ENCODE measurements at places on chromosomes 13 and 19.
A peak's percentile ranks its signal among the peaks of the same experiment; 100 is the strongest.

- peak; percentile 82 for DNase-seq
- H3K4me3 ChIP-seq, result peak within 1 kb of the TSS; percentile 72
- no peaks in the 10 kb centered on the region for H3K27me3 ChIP-seq
Observed at GRCh38 chr13:30307194-30307970, at the start of gene KATNAL1. TSS of gene KATNAL1 (minus strand) at chr13:30307551. CDS start at chr13:30283777, 23,774 bp downstream.

DNA sequence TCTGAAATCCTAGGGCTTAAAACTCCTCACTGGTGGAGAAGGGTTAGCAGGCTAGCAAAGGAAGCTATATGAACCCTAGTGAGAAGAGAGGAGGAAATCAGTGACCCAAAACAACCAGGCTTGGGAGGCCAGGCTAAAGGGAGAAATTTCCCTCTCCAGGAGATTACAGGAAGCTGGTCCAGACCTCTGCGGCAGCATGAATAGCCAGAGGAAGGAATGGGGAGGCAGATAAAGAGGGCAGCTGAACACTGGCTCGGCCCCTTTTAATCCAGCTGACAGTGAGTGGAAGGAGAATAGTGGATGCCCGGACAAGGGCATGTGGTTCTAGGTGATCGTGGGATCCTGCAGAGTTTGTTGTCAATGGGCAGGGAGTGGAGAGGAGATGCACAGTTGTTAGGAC lies 130.6 kb downstream of the COG6 start:
- H3K4me3 ChIP-seq, result no peak overlapping the region
- no peaks in the 10 kb centered on the region for H3K27me3 ChIP-seq
- H3K27ac ChIP-seq, result peak overlapping the region; percentile 8
- peak; percentile 24 for DNase-seq
- no peaks in the 10 kb centered on the region for H3K36me3 ChIP-seq

GRCh38 chr13:110201114-110201513 lies 105.8 kb downstream of the COL4A1 start:
- no peaks in the 10 kb centered on the region for H3K27me3 ChIP-seq
- peaks cover 13% of the 10 kb centered on the region for H3K36me3 ChIP-seq
- H3K4me1 ChIP-seq, result no peaks in the 10 kb centered on the region
- no peak for DNase-seq
- H3K27ac ChIP-seq, result no peak overlapping the region

DNA sequence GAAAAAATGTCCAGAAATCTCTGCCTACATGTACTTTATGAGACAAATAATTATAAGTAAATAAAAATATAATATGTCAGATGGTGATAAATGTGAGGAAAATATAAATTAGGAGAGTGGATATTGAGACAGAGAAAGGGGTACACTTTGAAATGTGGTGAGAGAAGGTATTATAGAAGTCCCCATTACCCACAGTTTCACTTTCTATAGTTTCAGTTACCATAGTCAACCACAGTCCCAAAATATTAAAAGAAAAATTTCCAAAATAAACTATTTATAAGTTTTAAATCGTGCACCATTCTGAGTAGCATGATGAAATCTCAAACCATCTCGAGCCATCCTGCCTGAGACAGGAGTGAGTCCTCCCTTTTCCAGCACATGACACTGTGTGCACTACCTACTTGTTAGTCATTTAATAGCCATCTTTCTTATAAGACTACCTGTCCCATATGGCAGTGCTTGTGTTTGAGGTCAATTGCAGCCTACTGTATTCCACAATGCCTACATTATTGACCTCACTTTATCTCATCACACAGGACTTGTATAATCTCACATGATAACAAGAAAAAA lies 653.7 kb downstream of the DACH1 start:
- no peaks in the 10 kb centered on the region for H3K36me3 ChIP-seq
- H3K4me1 ChIP-seq, result no peaks in the 10 kb centered on the region
- H3K4me3 ChIP-seq, result no peak overlapping the region
- DNase-seq, result no peak
- H3K27ac ChIP-seq, result no peak overlapping the region

GRCh38 chr19:782185-782877 lies 14.9 kb upstream of the PTBP1 start:
- peak overlapping the region; percentile 85 for H3K27ac ChIP-seq
- H3K36me3 ChIP-seq, result no peaks in the 10 kb centered on the region
- no peak overlapping the region for H3K4me3 ChIP-seq
- DNase-seq, result peak; percentile 57
- no peaks in the 10 kb centered on the region for H3K27me3 ChIP-seq

DNA sequence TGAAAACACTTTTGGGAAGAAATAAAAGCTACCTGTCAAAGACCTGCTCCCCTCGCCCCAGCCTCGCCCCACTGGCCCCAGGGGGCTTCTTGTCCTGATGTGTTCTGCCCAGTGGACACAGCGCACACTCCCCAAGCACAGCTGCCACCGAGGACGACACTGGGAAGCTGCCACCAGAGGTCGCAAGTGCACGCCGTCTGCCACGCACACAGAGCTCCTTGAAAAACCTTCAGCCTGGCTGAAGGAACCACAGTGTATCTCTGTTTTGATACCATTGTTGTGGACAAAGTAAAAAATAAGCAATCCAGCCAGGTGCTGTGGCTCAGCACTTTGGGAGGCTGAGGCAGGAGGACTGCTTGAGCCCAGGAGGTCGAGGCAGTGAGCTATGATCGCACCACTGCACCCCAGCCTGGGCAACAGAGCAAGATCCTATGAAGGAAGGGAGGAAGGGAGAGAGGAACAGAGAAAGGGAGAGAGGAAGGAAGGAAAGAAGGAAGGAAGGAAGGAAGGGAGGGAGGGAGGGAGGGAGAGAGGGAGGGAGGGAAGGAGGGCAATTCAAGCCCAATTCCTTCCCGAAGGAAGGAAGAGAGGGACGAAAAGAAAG lies 57.3 kb downstream of the CEBPG start:
- no peaks in the 10 kb centered on the region for H3K27me3 ChIP-seq
- peaks cover 4% of the 10 kb centered on the region for H3K4me1 ChIP-seq
- DNase-seq, result peak; percentile 59
- no peaks in the 10 kb centered on the region for H3K36me3 ChIP-seq
- no peak overlapping the region for H3K27ac ChIP-seq
- H3K4me3 ChIP-seq, result no peak overlapping the region

DNA sequence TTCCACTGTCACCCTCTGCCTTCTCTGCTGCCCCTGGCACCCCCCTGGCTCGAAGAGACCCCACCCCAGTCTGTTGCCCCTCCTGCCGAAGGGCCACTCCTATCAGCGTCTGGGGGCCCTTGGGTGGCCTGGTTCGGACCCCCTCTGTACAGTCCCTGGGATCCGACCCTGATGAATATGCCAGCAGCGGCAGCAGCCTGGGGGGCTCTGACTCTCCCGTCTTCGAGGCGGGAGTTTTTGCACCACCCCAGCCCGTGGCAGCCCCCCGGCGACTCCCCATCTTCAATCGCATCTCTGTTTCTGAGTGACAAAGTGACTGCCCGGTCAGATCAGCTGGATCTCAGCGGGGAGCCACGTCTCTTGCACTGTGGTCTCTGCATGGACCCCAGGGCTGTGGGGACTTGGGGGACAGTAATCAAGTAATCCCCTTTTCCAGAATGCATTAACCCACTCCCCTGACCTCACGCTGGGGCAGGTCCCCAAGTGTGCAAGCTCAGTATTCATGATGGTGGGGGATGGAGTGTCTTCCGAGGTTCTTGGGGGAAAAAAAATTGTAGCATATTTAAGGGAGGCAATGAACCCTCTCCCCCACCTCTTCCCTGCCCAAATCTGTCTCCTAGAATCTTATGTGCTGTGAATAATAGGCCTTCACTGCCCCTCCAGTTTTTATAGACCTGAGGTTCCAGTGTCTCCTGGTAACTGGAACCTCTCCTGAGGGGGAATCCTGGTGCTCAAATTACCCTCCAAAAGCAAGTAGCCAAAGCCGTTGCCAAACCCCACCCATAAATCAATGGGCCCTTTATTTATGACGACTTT lies 2.0 kb downstream of the ZFP36 start:
- H3K27me3 ChIP-seq, result peaks cover 24% of the 10 kb centered on the region
- peaks cover 18% of the 10 kb centered on the region for H3K4me1 ChIP-seq
- no peak for DNase-seq
- H3K27ac ChIP-seq, result no peak overlapping the region

- peaks cover 3% of the 10 kb centered on the region for H3K4me1 ChIP-seq
- H3K4me3 ChIP-seq, result no peak overlapping the region
- H3K36me3 ChIP-seq, result no peaks in the 10 kb centered on the region
- no peak overlapping the region for H3K27ac ChIP-seq
- DNase-seq, result peak; percentile 14
- no peaks in the 10 kb centered on the region for H3K27me3 ChIP-seq
Observed at GRCh38 chr13:102033857-102034331, 368.0 kb downstream of the FGF14 start.

DNA sequence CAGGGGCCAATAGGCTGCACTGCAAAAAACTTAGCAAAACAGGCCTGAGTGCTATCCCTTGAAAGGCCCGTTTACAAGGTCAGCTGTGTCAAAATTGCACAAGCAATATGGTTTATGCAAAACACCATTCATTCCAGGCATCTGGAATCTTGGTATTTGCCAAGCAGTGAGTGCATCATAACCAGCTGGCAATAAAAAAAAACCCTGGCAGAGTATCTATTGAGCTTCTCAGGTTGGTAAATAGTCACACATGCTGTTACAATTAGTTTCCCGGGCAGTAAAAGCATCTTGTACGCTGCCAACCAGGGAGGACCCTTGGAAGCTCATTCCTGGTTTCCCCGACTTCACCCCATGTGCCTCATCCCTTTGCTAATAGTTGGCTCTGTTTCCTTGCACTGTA lies 21.3 kb downstream of the ZNF77 start:
- H3K27ac ChIP-seq, result no peak overlapping the region
- DNase-seq, result no peak
- H3K36me3 ChIP-seq, result no peaks in the 10 kb centered on the region

All from neuronal stem cell (in vitro differentiated cells).